Tibial nerve (tissue), 4 donors: ENCODE measurements at places on chromosomes 11 and 22.

DNA sequence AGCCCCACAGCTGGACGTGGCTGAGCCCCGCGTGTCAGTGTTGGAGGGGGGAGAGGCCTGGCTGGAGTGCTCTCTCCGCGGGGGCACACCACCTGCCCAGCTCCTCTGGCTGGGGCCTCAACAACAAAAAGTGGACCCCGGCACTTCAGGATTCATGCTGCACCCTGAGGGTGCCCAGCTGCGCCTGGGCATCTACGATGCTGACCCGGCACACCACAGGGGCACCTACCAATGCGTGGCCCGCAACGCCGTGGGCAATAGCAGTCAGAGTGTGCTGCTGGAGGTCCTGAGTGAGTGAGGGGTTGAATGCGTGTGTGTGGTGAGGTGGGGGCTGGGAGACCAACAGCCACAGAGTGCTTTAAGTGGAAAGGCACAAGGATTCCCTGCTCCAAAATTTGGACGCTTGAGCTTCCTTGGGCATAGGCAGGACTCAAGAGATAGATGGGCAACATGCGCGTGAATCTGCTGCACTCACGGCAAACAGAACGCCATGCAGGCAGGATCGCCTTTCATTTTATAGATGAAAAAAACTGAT lies 7.6 kb downstream of the VSIG10L2 start:
- no peak overlapping the region for H3K4me3 ChIP-seq
- H3K27me3 ChIP-seq: no peaks in the 10 kb centered on the region
- H3K27ac ChIP-seq: no peak overlapping the region
- H3K4me1 ChIP-seq: no peaks in the 10 kb centered on the region
- no peaks in the 10 kb centered on the region for H3K36me3 ChIP-seq
- no peak for DNase-seq

- H3K4me3 ChIP-seq: no peak overlapping the region
- no peaks in the 10 kb centered on the region for H3K27me3 ChIP-seq
- no peak overlapping the region for H3K27ac ChIP-seq
Measured at GRCh38 chr11:64211181-64211872, 4.8 kb downstream of the FERMT3 start.

DNA sequence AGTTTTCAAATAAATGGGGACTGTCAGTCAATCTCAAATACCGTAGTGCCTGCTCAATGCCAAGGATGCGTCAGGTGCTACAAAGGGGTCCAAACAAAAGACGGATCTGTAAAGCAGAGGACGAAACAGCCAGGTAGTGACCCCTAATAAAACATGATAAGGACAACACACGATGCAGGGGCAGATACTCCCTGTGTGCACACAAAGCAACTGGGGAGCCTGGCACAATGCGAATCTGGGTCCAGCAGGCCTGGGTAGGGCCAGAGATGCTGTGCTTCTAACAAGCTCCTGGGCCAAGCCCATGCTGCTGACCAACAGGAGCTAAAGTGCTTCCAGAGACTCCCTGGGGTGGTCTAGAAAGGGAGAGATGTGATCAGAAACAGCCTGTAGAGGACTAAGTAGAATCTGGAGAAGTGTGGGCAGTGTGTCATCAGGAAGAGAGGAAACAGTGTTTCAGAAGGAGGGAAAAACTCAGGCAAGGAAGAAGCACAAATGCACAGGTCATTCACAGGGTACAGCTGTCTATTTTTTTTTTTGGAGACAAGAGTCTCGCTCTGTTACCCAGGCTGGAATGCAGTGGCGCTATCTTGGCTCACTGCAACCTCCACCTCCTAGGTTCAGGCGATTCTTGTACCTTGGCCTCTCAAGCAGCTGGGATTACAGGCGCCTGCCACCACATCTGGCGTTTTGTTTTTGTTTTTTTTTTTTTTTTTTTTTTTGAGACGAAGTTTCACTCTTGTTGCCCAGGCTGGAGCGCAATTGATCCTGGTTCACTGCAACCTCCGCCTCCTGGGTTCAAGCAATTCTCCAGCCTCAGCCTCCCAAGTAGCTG lies 74.5 kb downstream of the MICAL3 start:
- no peaks in the 10 kb centered on the region for H3K4me1 ChIP-seq
- no peaks in the 10 kb centered on the region for H3K27me3 ChIP-seq
- no peaks in the 10 kb centered on the region for H3K36me3 ChIP-seq
- no peak overlapping the region for H3K4me3 ChIP-seq
- DNase-seq: no peak
- peak overlapping the region; percentile 79 for H3K27ac ChIP-seq

GRCh38 chr11:66851239-66851596 lies 5.6 kb upstream of the LRFN4 start:
- H3K27ac ChIP-seq: no peak overlapping the region
- peaks cover 6% of the 10 kb centered on the region for H3K4me1 ChIP-seq
- no peaks in the 10 kb centered on the region for H3K27me3 ChIP-seq
- no peak overlapping the region for H3K4me3 ChIP-seq
- peaks cover 1% of the 10 kb centered on the region for H3K36me3 ChIP-seq
- DNase-seq: no peak

- H3K4me1 ChIP-seq: no peaks in the 10 kb centered on the region
- no peak overlapping the region for H3K4me3 ChIP-seq
- DNase-seq: no peak
- no peaks in the 10 kb centered on the region for H3K36me3 ChIP-seq
- H3K27ac ChIP-seq: no peak overlapping the region
Measured at GRCh38 chr11:119550053-119550752, 127.2 kb upstream of the THY1 start.

DNA sequence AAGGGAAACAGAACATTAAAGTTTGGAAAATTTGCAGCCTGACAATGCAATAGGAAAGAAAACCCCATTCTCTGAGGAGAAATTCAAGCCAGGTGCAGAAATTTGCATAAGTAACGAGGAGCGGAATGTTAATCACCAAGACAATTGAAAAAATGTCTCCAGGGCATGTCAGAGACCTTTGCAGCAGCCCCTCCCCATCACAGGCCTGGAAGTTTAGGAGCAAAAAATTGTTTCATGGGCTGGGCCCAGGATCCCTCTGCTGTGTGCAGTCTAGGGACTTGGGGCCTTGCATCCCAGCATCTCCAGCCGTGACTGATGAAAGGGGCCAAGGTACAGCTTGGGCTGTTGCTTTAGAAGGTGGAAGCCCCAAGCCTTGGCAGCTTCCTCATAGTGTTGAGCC lies 780.2 kb downstream of the LRRC4C start:
- no peaks in the 10 kb centered on the region for H3K4me1 ChIP-seq
- H3K4me3 ChIP-seq: no peak overlapping the region
- no peak for DNase-seq
- no peaks in the 10 kb centered on the region for H3K27me3 ChIP-seq
- no peaks in the 10 kb centered on the region for H3K36me3 ChIP-seq
- H3K27ac ChIP-seq: no peak overlapping the region

GRCh38 chr11:83540728-83541127 lies 254.6 kb upstream of the CCDC90B start:
- no peaks in the 10 kb centered on the region for H3K27me3 ChIP-seq
- no peak overlapping the region for H3K27ac ChIP-seq
- H3K4me1 ChIP-seq: no peaks in the 10 kb centered on the region
- no peaks in the 10 kb centered on the region for H3K36me3 ChIP-seq

GRCh38 chr11:133977067-133977677 lies 20.4 kb upstream of the IGSF9B start:
- DNase-seq: no peak
- no peak overlapping the region for H3K27ac ChIP-seq
- no peak overlapping the region for H3K4me3 ChIP-seq
- H3K27me3 ChIP-seq: no peaks in the 10 kb centered on the region
- H3K36me3 ChIP-seq: no peaks in the 10 kb centered on the region
- no peaks in the 10 kb centered on the region for H3K4me1 ChIP-seq

- no peak for DNase-seq
- H3K4me1 ChIP-seq: no peaks in the 10 kb centered on the region
- H3K27me3 ChIP-seq: no peaks in the 10 kb centered on the region
- H3K27ac ChIP-seq: no peak overlapping the region
- peaks cover 65% of the 10 kb centered on the region for H3K36me3 ChIP-seq
- no peak overlapping the region for H3K4me3 ChIP-seq
Measured at GRCh38 chr22:30891781-30892180, 76.8 kb downstream of the MORC2 start.

GRCh38 chr11:105456950-105457349 lies 152.9 kb upstream of the GRIA4 start:
- no peaks in the 10 kb centered on the region for H3K36me3 ChIP-seq
- H3K4me3 ChIP-seq: no peak overlapping the region

- no peaks in the 10 kb centered on the region for H3K27me3 ChIP-seq
- no peaks in the 10 kb centered on the region for H3K4me1 ChIP-seq
- no peak for DNase-seq
- no peak overlapping the region for H3K27ac ChIP-seq
- no peak overlapping the region for H3K4me3 ChIP-seq
Measured at GRCh38 chr11:114827736-114828135, 149.4 kb downstream of the NXPE2 start.

- H3K36me3 ChIP-seq: no peaks in the 10 kb centered on the region
- DNase-seq: no peak
- no peak overlapping the region for H3K27ac ChIP-seq
Measured at GRCh38 chr11:103047837-103048236, 44.1 kb downstream of the DCUN1D5 start.

- H3K27me3 ChIP-seq: no peaks in the 10 kb centered on the region
- no peak overlapping the region for H3K4me3 ChIP-seq
- no peak overlapping the region for H3K27ac ChIP-seq
- DNase-seq: no peak
- no peaks in the 10 kb centered on the region for H3K36me3 ChIP-seq
Measured at GRCh38 chr11:82043316-82043715, 690.3 kb downstream of the FAM181B start.

GRCh38 chr11:102263379-102264003 lies 53.8 kb upstream of the BIRC3 start:
- no peaks in the 10 kb centered on the region for H3K36me3 ChIP-seq
- H3K4me3 ChIP-seq: no peak overlapping the region
- no peak for DNase-seq

- peaks cover 5% of the 10 kb centered on the region for H3K4me1 ChIP-seq
- no peak overlapping the region for H3K27ac ChIP-seq
- no peaks in the 10 kb centered on the region for H3K27me3 ChIP-seq
- H3K4me3 ChIP-seq: no peak overlapping the region
Measured at GRCh38 chr11:120235024-120235628, 4.8 kb upstream of the POU2F3 start.
